ENCODE measurements at places on chromosomes 7 and 10.

DNA sequence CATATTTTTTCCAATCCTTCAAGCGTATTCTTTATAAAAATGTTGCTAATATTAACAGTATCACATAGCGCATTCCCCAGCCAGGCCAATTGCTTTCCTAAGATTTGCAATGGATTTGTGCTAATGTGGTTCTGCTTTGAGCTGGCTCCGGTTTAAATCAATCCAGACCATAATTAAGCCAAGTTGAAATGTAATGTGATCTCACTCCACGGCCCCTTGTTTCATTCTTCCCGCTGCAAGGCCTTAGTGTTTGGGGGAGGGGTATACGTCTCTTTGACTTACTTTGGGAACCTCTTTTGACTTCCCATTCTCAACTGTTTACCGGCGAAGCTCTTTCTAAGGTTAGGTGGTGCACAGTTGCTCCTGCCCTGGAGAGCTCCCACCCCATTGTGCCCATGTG lies 86.4 kb downstream of the PRPF18 start:
- DNase-seq: no peak

- peak; percentile 61 for DNase-seq
Measured at GRCh38 chr10:99766302-99766681, 16.1 kb upstream of the ABCC2 start.

DNA sequence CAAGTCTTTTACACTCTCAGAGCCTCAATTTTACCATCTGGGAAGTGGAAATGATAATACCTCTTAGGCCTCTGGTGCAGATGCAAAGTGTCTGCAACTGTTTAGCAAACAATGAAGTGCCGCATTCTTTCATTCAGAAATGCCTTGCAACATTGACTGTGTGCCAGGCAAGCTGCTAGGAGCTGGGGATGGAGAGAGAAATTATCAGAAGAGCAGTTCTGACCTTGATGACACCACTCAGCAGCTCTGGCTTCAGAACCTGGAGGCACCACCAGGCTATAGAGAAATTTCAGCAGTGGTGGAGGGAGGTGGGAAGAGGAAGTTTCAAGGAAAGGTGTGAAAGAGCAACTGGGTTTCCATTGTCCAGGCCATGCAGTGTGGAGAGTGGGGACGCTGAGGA lies 78.1 kb upstream of the HABP2 start:
- no peak for DNase-seq

GRCh38 chr7:1502845-1503244 lies 1.3 kb downstream of the INTS1 start:
- DNase-seq: no peak

- DNase-seq: peak; percentile 77
Measured at GRCh38 chr10:128035557-128035973, 90.7 kb downstream of the MKI67 start.

GRCh38 chr10:114940735-114941134 lies 2.7 kb downstream of the TRUB1 start:
- no peak for DNase-seq

DNA sequence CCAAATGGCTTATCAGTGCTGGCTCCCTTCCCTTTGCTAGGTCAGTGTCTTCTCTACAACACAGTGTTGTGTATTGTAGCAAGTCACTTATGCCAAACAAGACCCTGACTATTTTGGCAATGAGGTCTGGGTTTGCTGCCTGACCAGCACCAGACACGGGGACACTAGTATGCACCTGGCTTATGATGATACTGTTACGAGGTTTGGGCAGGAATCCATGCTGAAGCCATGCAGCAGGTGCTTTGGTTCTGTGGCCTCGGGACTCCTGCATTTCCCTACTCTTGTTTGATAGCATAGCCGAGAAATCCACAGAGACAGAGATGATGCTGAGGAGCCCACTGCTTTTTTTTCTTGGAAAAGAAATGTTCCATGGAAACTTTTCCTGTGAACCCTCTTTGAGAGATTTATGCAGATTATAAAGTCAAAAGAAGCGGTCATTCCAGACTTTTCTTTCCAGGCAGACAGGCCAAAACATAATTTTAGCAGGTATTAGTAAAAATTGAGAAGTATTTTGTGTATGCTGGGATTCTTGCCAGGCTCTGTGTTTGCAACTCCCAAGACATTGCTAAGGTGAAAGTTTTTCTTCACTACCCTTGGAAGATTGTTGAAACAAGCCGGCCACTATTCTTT lies 291.1 kb downstream of the BBS9 start:
- DNase-seq: no peak
